ENCODE measurements at places on chromosomes 16 and 17. TPM values are rescaled to one million over a fixed set of nuclear protein-coding genes. Genes with fewer than 3 reads are reported as not detected.

DNA sequence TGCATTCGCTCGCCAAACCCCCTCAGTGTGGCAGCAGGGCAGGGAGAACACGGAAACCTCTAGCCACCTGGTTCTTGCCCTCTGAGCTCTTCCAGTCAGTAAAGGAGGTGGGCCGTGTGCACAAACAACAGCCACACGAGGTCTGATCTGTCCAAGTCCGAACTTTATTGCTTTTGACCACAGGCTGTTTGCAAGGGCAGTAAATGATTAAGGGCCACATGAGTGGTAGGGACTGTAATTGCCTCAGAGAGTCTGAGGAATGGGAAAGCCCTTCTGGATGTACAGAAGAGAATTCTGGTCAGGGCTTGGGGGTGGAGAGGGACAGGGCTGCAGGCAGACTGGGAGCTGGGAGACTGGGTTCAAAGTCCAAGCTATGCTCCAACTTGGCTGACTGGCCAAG, 75.7 kb upstream of the LHX1 start:
- H3K27ac ChIP-seq: no peak overlapping the region
- DNase-seq: no peak
- H3K4me3 ChIP-seq: no peak overlapping the region
- H3K4me1 ChIP-seq: no peaks in the 10 kb centered on the region
- no peaks in the 10 kb centered on the region for H3K27me3 ChIP-seq

DNA sequence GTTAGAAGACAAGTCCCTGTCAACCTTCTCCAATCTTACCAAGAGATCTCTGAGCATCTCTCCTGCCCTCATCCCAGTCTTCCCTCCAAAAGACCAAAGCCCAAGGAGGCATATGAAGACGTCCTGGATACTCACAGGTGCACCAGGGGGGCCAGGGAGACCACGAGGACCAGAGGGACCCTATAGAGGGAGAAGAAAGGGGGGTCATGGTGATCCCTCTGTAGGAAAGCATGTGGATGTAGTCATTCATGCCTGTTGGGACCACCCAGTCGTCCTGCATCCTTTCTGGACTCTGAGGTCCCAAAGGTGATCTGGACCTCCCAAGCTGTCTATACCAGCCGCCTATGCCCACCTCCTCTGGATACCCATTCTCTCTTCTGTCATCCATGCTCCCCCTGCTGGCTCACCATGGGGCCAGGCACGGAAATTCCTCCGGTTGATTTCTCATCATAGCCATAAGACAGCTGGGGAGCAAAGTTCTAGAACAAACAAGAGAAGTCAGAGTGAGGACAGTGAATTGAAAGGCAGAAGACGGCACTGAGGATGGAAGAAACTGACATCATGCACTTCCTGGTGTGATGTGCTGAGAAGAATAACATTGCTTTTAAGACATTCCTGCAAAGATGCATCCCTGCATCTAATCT, 3.3 kb downstream of the COL1A1 start:
- DNase-seq: peak; percentile 79
- peaks cover 59% of the 10 kb centered on the region for H3K36me3 ChIP-seq
- H3K27ac ChIP-seq: peak overlapping the region; percentile 46
- no peak overlapping the region for H3K4me3 ChIP-seq

DNA sequence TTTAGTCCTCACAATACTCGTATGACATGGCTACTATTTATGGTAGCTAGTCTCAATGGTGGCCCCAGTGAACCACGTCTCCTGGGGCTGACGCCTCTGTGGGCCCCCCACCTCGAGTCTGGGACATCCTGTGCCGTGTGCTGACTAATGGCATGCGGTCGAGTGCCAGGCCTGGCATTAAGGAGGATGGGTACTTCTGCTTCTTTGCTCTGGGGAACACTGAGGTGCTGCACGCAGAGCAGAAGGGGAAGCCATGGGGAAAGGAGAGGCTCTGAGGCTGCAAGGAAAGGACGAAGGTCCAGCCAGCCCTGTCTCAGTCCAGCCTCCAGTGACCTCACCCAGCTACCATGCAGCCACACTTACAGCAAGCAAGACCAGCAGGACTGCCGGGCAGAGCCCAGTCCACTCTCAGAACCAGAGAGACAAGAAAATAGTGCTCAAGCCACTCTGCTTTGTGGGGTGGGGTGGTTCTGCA, 5.7 kb upstream of the MPRIP start:
- H3K4me1 ChIP-seq: peaks cover 4% of the 10 kb centered on the region
- H3K27me3 ChIP-seq: no peaks in the 10 kb centered on the region
- H3K27ac ChIP-seq: peak overlapping the region; percentile 23
- H3K36me3 ChIP-seq: no peaks in the 10 kb centered on the region
- H3K4me3 ChIP-seq: no peak overlapping the region

The SLC35G6 gene
- not detected for total RNA-seq

DNA sequence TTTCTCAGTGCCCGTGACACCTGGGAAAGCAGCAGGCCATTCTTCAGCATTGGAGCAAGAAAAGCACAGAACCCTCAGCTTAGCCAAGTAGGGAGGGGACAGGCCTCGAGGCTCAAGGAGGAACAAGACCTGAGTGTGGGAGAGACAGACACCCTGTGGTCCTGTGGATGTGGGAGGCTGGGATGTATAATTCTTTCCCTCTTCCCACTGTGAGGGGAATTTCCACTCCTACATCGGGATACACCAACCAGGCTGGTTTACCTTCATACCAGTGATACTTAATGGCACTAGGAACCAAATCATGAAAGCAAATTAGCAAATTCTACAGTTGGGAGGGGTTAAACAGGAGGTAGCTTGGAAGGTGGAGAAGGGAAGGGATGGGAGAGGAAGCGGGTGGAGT, 41.7 kb downstream of the LYRM1 start:
- H3K27ac ChIP-seq: no peak overlapping the region
- H3K4me3 ChIP-seq: no peak overlapping the region
- H3K36me3 ChIP-seq: no peaks in the 10 kb centered on the region
- no peaks in the 10 kb centered on the region for H3K27me3 ChIP-seq
- DNase-seq: no peak
- no peaks in the 10 kb centered on the region for H3K4me1 ChIP-seq

GRCh38 chr17:11553135-11553534, 45.1 kb upstream of the DNAH9 start:
- no peak overlapping the region for H3K27ac ChIP-seq
- no peaks in the 10 kb centered on the region for H3K36me3 ChIP-seq
- no peak overlapping the region for H3K4me3 ChIP-seq

Measured in right atrium auricular region (tissue), 2 donors.